Left hindlimb (tissue), 1 donor: ENCODE measurements at places on chromosomes 16 and 17.

DNA sequence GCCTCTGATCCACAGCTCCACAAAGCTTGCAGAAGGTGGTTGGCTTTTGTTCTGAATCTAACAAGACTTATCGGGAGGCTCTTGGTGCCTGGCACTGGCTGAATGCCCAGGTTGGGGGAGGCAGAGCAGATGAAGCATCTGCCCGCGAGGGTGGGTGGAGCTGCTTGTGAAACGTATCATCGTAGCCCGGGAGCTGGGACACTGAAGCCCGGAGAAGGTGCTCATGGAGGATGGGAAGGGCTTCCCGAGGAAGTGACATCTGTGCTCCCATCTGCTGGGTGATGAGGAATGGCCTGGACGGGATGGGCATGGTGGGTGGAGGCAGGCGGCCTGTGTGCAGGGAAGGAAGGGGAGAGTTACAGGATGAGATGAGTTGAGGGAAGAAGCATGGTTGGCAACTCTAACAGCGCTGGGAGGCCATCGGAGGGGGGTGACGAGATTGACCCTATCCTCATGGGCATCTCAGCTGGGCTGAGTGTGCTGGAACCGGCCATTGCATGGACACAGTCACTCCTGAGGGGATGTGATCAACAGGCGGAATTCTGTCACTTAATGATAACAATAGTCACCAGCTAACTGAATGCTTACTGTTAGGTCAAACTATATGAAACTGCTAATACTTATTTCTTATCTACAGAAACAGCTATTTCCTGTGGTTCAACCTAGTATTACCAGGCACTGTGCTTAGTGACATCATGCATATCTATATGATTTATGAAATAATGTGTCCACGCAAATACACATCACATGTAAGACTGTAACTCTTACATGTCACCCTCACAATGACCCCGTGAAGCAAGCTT is 102.7 kb downstream of the ABCC6 start:
- DNase-seq, result no peak

- no peak for DNase-seq
These were observed 22.8 kb upstream of the NFAT5 start for GRCh38 chr16:69542974-69543373.

DNA sequence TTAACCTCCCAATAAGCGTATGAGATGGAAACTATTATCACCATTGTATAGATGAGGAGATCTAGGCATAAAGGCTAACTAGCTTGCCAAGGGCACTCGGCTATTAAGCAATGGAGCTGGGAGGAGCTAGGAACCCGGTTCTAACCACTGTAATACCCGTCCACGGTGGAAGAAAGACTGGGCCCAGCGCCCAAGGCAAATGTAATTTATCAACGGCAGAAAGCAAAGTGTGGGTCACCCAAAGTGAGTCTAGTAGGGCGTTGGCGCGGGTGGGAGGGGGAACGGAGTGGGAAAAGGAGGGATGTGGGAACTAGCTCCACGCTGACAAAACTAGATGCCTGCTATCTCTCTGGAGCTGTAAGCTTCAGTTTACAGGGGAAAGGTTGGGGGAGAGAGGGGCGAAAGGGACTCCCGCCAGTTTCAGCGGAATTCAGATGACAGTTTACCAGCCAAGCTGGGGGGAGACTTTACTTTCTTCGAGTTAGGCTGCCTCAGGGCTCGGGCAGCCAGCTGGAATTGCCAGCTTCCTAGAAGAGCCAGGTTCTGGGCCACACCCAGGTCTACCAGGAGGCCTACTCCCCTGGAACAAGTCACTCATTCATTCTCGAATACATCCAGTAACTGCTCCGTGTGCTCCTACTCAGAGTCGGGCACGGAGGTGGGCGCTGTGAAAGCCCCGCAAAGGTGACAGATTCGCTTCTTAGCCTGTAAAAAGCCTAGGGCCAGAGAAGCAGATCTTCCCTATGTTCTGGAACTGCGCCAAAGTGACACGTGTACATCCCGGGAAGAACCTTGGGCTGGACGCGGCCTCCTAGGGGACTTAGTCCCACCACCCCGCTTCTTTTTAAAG is 837 bp downstream of the LRRC59 start:
- peak; percentile 55 for DNase-seq

DNA sequence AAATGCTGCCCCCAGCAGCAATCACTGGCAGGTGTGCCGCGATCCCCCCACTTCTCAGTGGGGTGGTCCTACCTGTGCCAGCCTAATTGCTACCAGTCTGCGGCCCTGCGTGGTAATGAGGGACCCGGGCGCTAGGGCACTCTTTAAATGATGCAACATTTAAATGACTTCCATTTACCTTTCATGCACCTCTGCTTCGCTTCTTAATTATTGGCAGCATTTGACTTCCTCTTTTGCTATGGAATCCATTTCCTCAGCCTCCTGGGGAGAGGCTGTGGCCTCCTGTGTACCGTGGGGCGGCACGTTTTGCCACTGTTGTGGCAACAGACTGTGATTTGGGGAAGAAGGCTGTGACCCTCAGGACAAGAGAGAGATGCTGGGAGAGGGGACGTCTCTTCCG is 86.1 kb downstream of the RPA1 start:
- DNase-seq, result no peak

DNA sequence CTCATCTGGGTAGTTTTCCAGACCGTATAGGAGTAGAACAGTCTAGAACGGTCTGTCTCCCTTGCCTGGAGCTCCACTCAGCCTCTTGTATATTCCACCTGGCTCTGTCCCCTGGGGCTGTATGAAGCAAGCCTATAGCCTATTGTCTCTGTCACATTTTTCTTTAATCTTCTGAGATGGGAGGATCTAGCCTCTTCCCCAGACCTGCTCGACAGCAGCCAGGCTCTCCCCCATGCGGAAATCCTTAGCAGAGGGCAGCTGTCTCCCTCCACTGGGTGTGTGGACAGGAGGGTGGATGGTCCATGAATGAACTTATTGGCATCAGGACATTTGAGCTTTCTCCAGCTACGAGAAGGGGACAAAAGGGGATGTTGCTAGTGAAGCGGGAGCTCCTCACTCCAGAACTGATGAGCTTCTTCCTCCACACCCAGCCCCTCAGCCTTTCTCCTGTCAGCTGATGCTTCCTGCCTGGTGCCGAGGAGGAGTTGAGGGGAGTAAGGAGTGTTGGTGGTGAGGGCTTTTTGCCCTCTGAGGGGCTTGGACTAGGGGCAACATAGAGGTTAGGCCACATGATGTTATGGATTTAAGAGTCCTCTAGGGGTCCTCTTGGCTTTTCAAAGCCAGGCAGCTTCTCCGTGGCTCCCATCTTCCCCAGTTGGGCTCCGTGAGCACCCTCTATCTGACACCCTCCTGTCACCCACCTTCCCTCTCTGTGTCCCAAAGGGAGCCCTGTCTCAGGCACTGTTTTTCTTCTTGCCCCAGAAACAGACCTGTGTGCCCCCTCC is 28.0 kb downstream of the ARHGAP23 start:
- no peak for DNase-seq

GRCh38 chr17:50904518-50905459 is 38.6 kb upstream of the TOB1 start:
- peak; percentile 76 for DNase-seq
